Stimulated activated CD8-positive, alpha-beta memory T cell treated with anti-CD3 and anti-CD28 coated beads, Interleukin-7, amount 100 ng/mL, for 1 hour (primary cell): ENCODE measurements at places on chromosomes 7 and 10.

GRCh38 chr7:86747698-86748097 is 104.0 kb downstream of the GRM3 start:
- DNase-seq: no peak

DNA sequence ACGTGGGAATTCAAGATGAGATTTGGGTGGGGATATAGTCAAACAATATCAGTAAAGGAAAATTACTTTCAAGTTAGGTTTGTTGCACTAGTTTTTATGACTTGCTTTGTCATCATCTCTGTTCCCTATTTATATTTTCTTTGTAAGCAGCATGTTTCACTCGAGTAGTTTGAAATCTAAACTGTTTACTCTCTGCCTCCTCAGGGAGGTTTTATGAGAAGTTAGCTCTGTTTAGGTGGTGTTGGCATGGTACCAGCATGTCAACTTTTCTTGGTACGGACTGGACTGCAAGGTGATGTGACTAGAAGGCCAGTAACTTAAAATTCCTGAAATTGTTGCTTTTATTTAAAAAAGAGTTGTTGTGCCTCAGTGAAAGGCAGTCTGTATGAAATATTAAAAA is 59.2 kb upstream of the MTPN start:
- DNase-seq: no peak

- no peak for DNase-seq
Observed at GRCh38 chr10:121268363-121268762, 329.9 kb downstream of the FGFR2 start.

DNA sequence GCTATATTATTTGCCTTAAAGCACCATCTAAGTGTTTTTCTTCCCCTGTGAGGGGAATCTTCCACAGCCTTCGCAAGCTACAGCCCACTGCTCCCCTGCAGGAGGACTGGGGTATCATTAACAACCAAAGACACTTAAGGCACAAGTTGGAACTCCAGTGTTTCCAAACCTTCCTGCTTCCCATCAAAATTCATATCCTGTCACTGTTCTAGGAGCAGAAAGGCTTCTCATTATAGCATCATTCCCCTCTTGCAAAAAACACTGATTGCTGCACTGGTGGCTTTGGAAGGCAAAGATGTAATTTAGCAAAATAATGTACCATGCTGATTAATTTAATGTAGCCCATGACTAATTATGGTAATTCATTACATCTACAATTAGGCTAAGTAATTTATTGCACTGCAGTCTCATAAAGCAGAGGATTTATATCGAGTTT is 207.2 kb downstream of the SKAP2 start:
- no peak for DNase-seq

- no peak for DNase-seq
Observed at GRCh38 chr10:87925570-87925969, 62.1 kb downstream of the PTEN start.
